HT1080 (cell line): ENCODE measurements at places on chromosomes 12 and 14. TPM values are rescaled to one million over a fixed set of nuclear protein-coding genes. Genes with fewer than 3 reads are reported as not detected.
A peak's percentile ranks its signal among the peaks of the same experiment; 100 is the strongest.

ZC3H14 gene
- total RNA-seq: 70.3 and 78.4 TPM in 2 replicates

MYF5 gene
- total RNA-seq: not detected in 2 replicates

NACA gene
- total RNA-seq: 1,958 and 2,010 TPM in 2 replicates

TAS2R8 gene
- total RNA-seq: not detected in 2 replicates

LMO3 gene
- not detected in 2 replicates for total RNA-seq

KRT80 gene
- total RNA-seq: 6.7 and 8.2 TPM in 2 replicates

SMAGP gene
- total RNA-seq: 30.7 and 51.2 TPM in 2 replicates

SSTR1 gene
- not detected in 2 replicates for total RNA-seq

ITGA7 gene
- 1.3 and 1.4 TPM in 2 replicates for total RNA-seq

CDCA3 gene
- total RNA-seq: 129 and 190 TPM in 2 replicates

KLRB1 gene
- not detected in 2 replicates for total RNA-seq

TAS2R46 gene
- total RNA-seq: not detected in 2 replicates

GRCh38 chr12:98954506-98954905, 309.4 kb downstream of the APAF1 start:
- DNase-seq: no peak

- no peak for DNase-seq
Measured at GRCh38 chr12:70822412-70822811, 98.1 kb downstream of the PTPRR start.

DNA sequence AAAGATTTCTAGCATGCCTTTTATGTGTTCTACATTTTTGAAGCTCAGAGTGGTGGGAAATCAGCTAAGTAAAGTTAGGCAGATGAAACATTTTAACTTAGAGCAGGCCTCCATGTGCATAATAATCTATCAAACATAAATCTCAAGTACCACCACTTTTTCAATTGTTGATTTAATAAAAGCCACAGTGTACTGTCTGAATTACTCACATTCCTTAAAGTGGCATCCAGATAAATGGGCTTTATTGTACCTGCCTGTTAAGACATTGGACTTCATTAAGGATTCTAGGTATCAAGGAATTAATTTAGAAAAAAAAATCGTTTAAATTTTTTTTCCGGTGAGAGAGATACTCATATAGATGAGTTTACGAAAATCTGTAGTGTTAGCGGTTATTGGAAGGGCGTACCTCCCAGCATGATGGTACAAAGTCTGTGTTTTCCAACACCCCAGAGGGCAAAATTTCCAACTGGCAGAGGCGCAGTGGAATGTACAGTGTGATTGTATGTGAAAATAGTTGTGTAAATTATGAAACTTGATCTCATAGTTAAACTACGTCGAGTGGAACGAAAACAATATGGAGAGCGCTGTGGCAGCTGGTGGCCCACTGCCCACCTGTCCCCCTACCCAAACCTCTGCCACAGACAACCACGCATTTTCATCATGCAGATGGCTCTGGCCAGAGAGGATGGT, 25.0 kb downstream of the ELK3 start:
- peak; percentile 15 for DNase-seq

GRCh38 chr12:53749986-53750811, 1.6 kb downstream of the CISTR start:
- no peak for DNase-seq

GRCh38 chr12:80190001-80190400, 90.7 kb downstream of the OTOGL start:
- DNase-seq: no peak

GRCh38 chr14:95533391-95533821, 1.4 kb upstream of the GLRX5 start:
- peak; percentile 57 for DNase-seq

GRCh38 chr14:21191261-21191808, 35.5 kb upstream of the OR5AU1 start:
- DNase-seq: no peak

- no peak for DNase-seq
Measured at GRCh38 chr14:99790978-99791376, 2.2 kb upstream of the EML1 start.

GRCh38 chr12:6532051-6532926, 2.0 kb upstream of the GAPDH start:
- peak; percentile 98 for DNase-seq

DNA sequence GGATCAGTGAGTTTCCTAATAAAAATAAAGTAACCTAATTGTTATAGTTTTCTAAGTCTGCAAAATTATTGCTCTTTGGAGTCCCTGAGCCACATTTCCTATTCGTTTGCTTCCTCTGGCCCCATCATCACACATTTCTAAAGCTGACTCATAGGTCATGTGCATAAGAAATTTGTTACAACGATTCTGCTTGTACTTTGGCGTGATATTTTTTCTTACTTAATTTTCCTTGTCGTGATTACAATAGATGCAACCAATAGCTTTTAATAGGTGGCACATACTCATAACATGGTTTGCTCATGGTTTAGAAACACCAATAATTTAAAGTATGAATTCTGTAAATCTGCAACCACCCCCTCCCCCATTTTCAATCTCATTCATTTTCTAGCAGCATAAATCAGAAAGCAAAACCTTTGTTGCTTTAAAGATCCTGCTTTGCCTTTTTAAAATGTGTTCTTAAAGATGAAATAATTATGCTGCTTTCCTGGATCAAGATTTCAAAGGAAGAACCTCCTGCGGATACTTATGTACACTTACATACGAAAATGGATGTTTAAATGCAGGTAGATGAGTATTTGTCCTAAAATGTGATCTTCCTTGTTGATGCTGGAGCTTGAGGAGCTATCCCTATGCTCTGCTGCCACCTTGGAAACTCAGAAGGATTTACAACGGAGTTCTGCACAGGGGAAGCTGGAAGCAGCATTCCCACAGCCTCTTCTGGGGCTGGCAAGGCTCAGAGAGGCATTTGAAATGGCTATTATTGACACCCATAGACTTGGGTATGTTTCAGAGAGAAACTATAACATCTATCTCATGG, 1.7 kb upstream of the FLRT2 start:
- peak; percentile 77 for DNase-seq

GRCh38 chr14:86027990-86028389, 498.0 kb downstream of the FLRT2 start:
- no peak for DNase-seq

GRCh38 chr12:127310548-127310947, 956.4 kb upstream of the TMEM132C start:
- DNase-seq: no peak

GRCh38 chr12:105239304-105239703, 3.3 kb upstream of the APPL2 start:
- DNase-seq: no peak

DNA sequence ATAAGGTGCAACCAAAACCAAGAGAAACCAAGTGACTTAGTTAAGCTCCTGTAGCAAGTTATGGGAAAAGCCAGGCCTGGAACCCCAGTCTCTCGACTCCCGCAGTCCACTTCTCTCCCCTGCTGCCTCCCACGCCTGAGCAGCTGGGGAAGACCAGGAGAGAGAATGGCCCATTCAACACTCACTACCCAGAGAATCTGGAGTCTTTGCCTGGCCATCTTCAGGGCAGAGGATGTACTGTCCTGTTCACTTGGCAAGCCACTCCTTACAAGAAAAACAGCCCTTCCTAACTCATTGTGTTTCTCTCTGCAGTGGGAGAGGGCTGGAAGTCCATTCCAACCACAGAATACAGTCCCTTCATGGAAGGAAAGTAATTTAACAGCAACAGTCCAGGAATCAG, 1.8 kb downstream of the PITPNM2 start:
- no peak for DNase-seq

- DNase-seq: no peak
Measured at GRCh38 chr12:45648070-45648469, 81.4 kb upstream of the ARID2 start.

DNA sequence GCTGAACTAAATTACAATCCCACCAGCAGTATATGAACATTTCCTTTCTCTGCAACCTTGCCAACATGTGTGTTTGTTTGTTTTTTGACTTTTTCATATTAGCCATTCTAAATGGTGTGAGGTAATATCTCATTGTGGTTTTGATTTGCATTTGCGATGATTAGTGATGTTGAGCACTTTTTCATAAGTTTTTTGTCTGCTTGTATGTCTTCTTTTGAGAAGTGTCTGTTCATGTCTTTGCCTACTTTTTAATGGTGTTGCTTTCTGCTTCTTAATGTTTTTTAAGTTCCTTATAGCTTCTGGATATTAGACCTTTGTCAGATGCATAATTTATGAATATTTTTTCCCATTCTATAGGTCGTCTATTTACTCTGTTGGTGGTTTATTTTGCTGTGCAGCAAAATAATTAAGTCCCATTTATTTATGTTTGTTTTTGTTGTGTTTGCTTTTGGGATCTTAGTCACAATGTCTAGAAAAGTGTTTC, 1262.9 kb downstream of the FSCB start:
- DNase-seq: no peak

GRCh38 chr14:20332788-20333493, at the start of gene CCNB1IP1:
Gene CCNB1IP1 (minus strand): TSS chr14:20333279. CDS start chr14:20316523, 16,756 bp downstream.
- DNase-seq: peak; percentile 89

DNA sequence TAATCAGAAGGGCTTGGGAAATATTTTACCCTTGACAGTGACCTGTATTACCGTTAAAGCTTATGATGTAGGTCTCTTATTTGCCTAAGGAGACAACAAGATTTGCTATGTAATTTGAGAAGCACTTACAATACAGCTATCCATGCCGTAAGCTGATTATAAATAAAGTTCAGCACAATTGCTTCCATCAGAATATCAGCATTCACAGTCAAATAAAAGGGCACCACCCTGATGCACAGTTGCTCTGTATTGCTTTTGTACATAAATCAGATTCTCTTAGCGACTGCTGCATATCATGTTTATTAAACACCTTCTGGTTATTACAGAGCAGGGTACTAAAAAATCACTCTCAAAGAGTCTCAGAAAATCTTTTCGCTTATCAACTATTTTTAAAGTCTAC, 67.3 kb upstream of the VRK1 start:
- DNase-seq: no peak

GRCh38 chr12:119938049-119938667, 50.9 kb upstream of the BICDL1 start:
- peak; percentile 21 for DNase-seq
